ENCODE measurements at places on chromosomes 4 and X.
A peak's percentile ranks its signal among the peaks of the same experiment; 100 is the strongest.

GRCh38 chrX:26889574-26889973, 573.6 kb downstream of the PPP4R3C start:
- DNase-seq: no peak

DNA sequence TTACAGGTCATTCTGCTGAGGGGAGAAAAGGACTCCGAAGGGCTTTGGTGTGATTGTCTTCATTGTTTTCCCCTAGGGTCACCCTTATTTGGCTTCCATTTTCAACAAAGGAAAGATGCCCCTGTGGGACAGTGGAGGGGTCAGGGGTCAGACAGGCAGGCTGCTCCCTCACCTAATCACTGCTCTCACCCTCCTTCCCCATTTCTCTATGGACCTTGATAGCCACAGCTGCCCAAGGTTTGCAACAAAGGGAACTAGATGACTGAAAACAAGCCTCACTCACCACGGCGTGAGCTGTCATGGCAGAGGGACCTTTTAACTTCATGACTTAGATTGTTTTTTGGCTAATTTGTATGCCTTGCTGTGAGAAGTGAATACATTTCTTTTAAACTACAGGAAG, 40.7 kb downstream of the C4orf51 start:
- no peak for DNase-seq

GRCh38 chr4:40626183-40626990, 3.3 kb downstream of the RBM47 start:
- DNase-seq: no peak

DNA sequence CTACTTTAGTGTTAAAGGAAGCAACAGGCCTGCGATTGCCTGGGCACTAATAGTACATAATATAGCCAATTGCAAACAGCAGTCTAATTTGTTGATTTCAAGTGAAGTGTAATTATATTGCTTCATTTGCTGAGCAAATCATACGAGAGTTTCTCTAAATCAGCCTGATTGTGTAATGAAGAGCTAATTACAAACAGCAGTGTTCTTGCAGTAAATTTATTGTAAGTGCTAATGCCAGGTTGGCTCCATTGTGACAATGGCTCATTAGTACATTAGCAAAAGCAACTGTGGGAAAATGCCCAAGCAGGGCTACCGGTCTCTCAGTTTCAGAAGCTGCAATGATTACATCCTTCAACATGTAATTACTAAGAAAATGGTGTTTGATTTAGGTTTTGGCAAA, 591.5 kb downstream of the GALNTL6 start:
- no peak for DNase-seq

- no peak for DNase-seq
Measured at GRCh38 chrX:133325422-133325821, 89.9 kb downstream of the GPC4 start.

DNA sequence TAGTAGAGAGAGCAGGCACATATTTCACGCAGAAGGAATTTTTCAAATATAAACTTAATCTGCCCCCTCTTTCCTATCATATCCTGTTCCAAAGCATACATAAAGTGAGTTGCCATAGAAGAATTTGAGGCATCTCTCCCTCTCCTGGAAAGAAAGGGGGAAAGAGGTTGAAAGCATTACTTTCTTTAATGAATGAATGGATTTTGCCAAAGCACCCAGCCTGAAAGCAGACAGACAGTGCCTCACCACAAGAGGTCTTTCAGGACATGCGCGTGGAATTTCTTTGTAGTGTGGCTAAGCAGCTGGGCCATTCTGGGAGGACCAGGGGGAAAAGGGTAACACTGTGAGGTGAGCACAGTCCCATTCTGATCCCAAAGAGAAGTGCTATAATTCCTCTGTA, 651.4 kb downstream of the IQCM start:
- peak; percentile 88 for DNase-seq

- DNase-seq: no peak
Measured at GRCh38 chr4:118249890-118250289, 102.9 kb downstream of the PRSS12 start.

DNA sequence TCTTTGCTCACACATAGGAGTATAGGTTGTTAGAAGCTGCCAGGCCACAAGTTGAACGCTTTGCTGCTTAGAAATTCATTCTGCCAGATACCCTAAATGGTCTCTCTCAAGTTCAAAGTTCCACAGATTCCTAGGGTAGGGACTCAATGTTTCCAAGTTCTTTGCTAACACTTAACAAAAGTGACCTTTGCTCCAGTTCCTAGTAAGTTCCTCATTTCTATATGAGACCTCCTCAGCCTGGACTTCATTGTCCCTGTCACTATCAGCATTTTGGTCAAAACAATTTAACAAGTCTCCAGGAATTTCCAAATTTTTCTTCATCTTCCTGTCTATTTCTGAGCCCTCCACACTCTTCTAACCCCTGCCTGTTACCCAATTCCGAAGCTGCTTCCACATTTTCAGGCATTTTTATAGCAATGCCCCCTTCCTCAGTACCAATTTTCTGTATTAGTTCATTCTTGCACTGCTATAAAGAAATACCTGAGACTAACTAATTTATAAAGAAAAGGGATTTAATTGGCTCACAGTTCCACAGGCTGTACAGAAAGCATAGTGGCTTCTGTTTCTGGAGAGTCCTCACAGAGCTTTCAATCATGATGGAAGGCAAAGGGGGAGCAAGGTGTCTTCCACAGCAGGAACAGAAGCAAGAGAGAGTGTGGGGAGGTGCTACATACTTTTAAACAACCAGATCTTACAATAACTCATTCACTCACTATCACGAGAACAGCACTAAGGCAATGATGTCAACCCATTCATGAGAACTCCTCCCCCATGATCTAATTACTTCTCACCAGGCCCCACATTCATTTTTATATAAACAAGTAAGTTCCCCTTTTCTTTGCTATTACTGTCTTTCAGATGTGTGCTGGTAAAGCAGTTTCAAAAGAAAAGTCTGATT, 11.5 kb upstream of the TLR1 start:
- no peak for DNase-seq

- no peak for DNase-seq
Measured at GRCh38 chrX:153714256-153714655, 9.9 kb downstream of the BCAP31 start.

DNA sequence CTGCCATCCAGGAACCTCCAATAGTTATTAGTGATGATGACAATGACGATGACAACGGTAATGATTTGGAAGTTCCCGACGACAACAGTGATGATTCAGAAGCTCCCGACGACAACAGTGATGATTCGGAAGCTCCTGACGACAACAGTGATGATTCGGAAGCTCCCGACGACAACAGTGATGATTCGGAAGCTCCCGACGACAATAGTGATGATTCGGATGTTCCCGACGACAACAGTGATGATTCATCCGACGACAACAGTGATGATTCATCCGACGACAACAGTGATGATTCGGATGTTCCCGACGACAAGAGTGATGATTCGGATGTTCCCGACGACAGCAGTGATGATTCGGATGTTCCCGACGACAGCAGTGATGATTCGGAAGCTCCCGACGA, 14.7 kb downstream of the CXCR3 start:
- DNase-seq: no peak

- peak; percentile 21 for DNase-seq
Measured at GRCh38 chr4:41977709-41978108, 3.8 kb upstream of the DCAF4L1 start.

Data from fibroblast of skin of left biceps (primary cell).